GM10248 (cell line): ENCODE measurements at places on chromosomes 16 and 17.

GRCh38 chr16:57137043-57137442 is 44.7 kb downstream of the CPNE2 start:
- DNase-seq, result no peak

GRCh38 chr17:9332132-9332494 is 243.5 kb downstream of the STX8 start:
- DNase-seq, result no peak

GRCh38 chr16:4775005-4775404 is 8.0 kb upstream of the ZNF500 start:
- no peak for DNase-seq

DNA sequence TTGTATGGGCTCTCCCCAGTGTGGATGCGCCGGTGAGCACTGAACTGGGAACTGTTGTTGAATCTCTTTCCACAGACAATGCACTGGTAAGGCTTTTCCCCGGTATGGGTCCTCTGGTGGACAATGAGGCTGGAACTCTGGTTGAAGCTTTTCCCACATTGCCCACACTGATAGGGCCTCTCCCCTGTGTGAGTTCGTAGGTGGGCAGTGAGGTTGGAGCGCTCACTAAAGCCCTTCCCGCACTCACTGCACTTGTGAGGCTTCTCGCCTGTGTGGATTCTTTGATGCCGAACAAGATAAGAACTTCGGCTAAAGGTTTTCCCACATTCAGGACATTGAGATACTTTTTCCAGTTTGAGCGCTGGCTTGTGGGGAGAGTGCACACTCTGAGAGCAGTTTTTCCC is 17.8 kb downstream of the ZSCAN32 start:
- DNase-seq, result no peak

DNA sequence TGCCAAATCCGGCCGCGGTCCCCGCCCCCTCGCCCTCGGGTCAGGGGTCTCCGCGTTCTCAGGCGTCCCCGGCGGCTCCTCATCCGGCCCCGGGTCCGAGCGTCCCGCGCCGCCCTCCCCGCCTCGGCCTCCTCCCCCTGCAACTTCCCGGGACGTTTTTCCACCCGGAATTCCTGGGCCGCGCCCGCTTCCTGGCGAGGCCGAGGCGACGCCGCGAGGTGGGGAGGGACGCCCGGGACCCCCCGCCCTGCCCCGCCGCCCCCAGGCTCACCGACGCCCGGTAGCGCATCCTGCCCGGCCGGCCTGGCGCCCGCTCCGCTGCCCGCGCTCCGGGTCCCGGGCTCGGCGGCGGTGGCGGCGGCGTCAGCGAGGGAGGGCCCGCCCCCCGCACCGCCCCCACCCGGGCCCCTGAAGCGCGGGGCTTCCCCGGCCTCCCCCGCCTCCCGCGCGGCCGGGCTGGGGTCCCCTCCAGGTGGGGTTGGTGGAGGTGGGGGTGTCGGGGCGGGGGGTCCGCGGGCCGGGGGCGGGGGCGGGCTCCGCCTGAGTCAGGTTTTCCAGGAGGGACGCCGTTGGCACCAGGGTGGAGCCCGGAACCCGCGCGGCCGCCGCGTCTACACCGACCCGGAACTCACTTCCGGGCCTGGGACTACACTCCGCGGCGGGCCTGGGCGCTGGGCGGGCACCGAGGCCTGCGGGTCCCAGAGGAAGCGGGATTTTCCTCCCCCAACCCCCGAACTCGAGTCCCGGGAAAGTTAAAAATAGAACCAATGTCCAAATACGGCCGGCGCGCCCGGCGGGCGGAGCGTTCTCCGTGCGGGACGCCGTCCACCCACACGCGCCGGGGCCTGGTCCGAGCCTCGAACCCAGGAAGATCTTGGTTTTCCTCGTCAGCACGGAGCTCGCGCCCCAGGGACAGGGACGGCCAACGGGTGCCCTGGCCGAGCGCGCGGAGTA is 6.8 kb downstream of the MYO1C start:
- peak; percentile 81 for DNase-seq

DNA sequence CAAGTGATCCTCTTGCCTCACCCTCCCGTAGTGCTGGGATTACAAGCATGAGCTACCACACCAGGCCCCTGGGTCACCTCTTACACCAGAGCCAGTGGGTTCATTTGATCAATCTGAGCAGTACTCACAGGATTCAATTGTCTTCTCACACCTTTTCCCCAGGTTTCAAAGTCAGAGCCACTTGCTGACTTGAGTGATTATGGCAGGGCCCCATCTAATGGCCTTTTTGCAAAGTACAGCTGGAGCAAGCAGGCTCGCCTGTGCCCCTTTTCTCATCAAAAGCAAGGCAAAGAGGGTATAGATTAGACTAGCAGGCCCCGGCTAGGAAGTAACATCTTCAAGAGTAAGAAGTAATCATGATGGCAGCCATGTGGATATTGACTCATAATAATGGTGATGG is 114.8 kb upstream of the NOL11 start:
- peak; percentile 79 for DNase-seq

GRCh38 chr16:569445-570254 is at the start of gene PIGQ:
Gene PIGQ (plus strand): TSS chr16:569968. CDS start chr16:574075, 4,107 bp downstream.
- DNase-seq, result peak; percentile 91

DNA sequence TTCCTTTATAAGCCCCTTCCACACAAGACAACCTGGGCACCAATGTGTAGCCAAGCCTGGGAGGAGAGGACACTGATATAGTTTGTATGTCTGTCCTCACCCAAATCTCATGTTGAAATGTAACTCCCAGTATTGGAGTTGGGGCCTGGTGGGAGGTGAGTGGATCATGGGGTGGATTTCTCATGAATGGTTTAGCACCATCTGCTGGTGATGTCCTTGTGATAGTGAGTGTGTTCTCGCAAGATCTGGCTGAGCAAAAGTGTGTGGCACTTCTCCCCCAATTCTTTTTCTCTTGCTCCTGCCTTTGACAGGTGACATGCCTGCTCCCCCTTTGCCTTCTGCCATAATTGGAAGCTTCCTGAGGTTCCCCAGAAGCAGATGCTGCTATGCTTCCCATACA is 135.8 kb downstream of the USP31 start:
- DNase-seq, result no peak

DNA sequence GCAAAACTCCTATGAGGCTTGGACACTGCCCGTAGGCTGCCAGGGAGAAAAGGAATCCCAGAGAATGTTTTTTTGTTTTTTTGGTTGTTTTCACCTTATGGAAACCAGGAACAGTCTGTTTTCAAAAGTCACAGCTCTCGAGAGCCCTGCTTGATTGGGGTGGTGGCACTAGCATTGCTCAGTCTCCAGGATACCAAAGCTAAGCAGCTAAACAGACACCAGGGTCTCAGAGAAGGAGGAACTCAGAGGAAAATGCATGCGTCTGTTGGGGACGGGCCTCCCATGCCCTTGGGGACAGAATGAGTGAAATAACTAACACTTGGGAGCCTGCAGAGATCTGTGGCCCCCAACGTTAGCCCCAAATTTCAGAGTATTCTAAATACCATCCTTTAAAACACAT is 178.8 kb downstream of the SOX9 start:
- DNase-seq, result no peak

DNA sequence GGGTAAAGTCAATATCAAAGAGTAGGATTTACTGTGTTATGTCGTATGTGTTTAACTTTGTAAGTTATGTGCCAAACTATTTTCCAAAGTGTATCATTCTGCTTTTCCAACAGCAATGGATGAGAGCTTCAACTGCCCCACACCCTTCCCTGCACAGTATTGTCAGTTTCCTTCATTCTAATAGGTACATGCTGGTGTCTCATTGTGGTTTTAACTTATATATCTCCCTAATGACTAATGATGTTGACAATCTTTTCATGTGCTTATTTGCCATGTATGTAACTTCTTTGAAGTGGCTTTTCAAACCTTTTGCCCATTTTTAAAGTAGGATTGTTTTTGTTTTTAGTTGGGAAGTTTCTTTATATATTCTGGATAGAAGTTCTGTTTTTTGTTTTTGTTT is 3.8 kb downstream of the DDX19B start:
- no peak for DNase-seq

GRCh38 chr16:46736695-46737094 is 11.4 kb downstream of the MYLK3 start:
- no peak for DNase-seq

GRCh38 chr17:4362141-4362540 is 4.3 kb downstream of the UBE2G1 start:
- no peak for DNase-seq

DNA sequence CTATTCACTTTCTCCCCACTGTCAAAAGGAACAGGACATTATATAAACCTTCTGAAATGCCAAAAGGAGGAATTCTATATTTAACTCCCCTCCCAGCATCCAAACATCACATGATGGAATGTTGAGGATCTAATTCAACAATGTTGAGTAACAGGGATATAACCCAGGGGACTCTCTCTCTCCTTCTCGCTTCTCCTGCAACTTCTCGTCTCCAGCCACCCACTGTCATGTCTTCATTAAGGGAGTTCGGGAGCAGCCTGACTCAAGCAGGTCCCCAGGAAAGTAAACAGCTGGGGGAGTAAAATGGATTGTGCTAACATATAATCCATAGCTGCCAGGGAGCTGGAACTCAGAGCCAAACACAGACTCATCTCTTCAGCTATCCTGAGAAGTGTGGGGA is 51.7 kb downstream of the GRIN2A start:
- no peak for DNase-seq

DNA sequence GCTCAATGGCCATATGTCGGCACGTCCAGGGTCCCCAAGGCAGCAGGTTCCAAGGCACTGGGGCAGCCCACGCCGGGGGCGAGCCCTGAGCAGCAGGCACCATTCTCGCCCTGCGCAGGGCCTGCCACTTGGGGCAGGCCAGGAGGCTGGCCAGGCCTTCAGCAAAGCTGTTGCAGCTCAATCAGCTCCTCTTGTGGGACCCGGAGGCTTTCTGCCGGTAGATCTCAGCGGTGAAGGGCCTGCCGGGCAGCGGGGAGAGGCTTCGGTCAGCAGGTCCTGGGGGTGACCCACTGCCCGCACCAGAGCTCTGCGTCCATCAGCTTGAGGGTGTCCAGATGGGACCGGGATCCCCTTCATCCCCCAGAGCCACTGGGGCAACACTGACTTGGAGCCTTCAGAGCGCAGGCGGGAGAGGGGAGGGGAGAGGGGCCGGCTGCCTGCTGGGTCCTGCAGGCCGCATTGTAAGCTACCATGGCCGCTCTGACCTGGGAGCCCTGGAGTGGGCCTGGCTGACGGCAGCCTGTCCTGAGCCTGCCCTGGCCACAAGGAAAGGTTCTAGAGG is 9.5 kb upstream of the RASD1 start:
- DNase-seq, result no peak

GRCh38 chr16:73177729-73178295 is 129.9 kb upstream of the ZFHX3 start:
- no peak for DNase-seq

- DNase-seq, result no peak
Measured at GRCh38 chr17:3667366-3668278, 756 bp downstream of the TAX1BP3 start.

- no peak for DNase-seq
Measured at GRCh38 chr16:55271945-55272513, 52.0 kb upstream of the IRX6 start.

DNA sequence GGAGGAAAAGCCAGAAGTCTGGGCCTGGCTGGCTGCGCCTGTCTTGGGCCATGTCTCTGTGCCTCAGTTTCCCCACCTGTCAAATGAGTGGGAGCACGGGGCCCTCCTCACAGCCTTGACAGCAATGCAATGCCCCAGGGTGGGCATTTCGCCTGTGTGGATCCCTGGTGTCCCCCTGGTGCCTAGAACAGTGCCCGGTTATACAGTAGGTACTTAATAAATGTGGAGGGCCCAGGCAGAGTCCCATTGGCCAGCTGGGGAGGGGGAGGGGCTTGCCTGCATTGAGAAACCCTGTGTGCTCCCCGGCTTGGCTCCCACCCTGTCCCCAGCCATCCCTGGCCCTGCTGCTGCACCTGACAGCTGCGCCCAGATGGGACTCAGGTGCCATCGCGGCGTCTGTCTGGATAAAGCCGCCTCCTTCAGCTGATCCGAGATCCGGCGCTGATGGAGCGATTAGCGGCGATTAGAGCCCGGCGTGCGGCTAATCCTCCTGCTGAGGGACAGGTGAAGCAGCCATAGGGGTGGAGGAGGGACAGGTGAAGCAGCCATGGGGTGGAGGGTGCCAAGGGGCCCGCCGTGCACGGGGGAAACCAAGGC is 12.4 kb downstream of the ZFPM1 start:
- DNase-seq, result no peak

- no peak for DNase-seq
Measured at GRCh38 chr16:66881014-66881417, 701 bp downstream of the PDP2 start.

- DNase-seq, result no peak
Measured at GRCh38 chr16:82059161-82059982, 24.3 kb downstream of the HSD17B2 start.

- no peak for DNase-seq
Measured at GRCh38 chr16:57379579-57379978, 7.3 kb downstream of the CX3CL1 start.

DNA sequence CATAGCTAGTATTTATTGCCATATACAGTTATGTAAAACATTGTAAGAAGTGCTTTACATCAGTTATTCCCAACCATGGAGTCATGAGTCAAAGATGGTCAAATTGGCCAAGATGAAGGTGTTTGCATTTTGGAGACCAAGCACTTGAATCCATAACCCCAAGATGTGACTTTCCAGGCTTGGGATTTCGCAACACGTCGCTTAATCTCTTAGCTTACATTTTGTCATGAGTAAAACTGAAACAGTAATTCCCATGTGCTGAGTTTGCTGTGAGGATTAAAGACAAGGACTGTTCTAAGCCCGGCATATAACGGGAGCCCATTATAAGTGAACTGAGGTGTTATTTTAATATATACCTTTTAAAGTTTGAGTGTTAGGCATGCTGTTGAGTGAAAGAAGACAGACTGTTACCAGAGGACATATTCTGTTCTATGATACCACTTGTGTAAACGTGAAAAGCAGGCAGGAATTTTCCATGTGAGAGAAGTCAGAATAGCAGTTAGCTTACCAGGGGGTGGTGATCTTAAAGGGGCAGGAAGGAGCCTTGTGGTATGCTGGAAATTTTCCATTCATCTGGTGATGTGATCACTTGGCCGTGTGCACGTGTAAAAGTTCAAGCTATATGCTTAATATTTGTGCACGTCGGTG is 484.9 kb downstream of the WWOX start:
- DNase-seq, result no peak

DNA sequence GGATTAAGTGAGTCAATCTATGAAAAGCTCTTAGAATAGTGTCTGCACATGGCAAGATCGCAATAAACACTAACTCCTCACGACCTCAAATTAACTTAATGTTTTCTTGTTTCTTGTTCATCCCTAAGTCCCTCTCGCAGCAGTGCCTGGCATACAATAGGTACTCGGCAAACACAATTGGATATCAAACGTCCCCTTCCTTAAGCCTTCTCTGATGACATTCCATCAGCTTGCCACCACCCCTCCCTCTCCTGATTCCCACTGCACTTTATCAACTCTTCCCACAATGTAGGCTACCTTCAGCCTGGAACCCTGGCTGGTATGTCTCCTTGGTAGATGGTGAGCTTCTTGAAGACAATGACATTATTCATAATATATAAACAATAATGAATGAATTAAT is 33.3 kb downstream of the CCDC42 start:
- no peak for DNase-seq

DNA sequence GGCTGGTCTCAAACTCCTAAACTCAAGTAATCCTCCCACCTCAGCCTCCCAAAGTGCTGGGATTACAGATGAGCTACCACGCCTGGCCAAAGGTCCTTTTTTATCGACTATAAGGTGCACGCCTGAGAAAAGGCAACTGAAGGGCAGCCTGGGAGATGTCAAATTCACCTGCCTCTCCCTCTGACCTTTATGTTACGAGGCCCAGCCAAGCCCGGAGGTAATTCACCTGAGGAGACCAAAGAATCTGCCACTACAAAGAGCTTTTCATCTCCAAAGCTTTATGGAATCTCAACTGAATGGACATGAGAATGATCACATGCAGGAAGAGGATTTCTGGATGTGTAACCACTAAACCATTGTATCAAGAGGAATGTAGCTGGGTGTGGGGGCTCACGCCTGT is 37.2 kb downstream of the LYRM1 start:
- DNase-seq, result no peak
